ENCODE measurements at places on chromosomes 1 and 21. TPM values are rescaled to one million over a fixed set of nuclear protein-coding genes. Genes with fewer than 3 reads are reported as not detected.
A peak's percentile ranks its signal among the peaks of the same experiment; 100 is the strongest.

DNA sequence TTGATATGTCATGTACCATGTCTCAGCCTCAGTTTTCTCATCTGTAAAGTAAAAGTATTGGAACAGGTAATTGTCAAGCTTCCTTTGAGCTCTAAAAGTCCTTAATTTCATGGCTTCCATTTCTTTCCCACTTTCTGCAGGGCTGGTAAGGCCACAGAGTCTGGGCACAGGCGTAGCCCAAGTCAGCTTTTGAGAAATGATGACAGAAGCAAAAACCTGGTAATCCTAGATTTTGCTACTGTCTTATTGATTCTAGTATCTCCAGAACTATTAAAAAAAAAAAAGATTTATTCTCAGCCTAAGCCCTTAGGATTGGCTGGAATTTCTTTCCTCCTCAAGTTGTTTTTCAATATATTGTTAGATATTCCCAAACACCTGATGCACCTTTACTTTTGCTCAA, 31.3 kb downstream of the PLXNA2 start:
- DNase-seq: no peak

DNA sequence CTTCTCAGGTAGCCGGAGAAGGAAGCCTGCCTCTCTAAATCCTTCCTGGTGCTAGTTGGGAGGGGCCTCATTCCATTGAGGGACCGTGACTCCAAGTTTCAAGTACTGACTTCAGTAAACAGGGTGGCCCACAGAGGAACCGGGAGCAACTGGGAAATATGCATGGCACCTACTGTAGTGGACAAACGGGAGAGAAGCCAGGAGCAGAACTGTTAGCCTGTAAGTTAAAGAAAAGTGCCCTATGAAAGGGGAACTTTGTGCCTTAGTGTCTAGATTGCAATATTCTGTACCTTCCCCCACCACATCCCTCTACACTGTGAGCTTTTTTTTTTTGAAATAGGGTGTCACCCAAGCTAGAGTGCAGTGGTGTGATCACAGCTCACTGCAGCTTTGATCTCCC, 33.2 kb upstream of the KANK4 start:
- DNase-seq: no peak

- DNase-seq: peak; percentile 47
These were observed at the start of gene GIPC2 for GRCh38 chr1:78045926-78046778. Gene GIPC2 (plus strand): TSS chr1:78045966. CDS start chr1:78046095, 129 bp downstream.

GRCh38 chr1:206774093-206774492, 1.8 kb upstream of the IL10 start:
- no peak for DNase-seq

DNA sequence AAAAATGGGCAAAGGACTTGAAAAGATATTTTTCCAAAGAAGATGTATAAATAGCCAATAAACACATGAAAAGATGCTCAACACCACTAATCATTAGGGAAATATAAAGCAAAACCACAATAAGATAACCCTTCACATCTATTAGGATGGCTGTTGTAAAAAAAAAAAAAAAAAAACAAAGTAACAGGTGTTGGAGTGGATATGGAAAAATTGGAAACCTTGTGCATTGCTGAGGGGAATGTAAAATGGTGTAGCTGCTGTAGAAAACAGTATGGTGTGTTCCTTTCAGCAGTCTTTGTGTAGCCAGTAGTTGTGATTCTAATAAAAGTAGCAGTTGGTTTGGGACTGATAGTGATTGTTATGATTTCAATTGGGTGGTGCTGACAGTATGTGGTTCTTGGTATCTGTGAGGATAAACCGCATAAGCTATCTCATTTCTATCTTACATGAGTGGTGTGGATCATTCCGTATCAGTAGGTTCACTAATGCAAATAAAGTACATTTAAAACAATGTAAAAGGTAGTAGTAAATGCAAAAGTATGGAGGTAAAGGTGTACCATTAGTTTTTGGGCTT, 19.9 kb downstream of the MAN1A2 start:
- DNase-seq: no peak

GRCh38 chr1:236868625-236869467, 73.8 kb downstream of the MTR start:
- DNase-seq: peak; percentile 80

GRCh38 chr1:215911406-215911968, 344.4 kb downstream of the KCTD3 start:
- no peak for DNase-seq

- DNase-seq: no peak
These were observed 399.5 kb downstream of the MATN1 start for GRCh38 chr1:30323841-30324240.

GRCh38 chr1:182725259-182726255, 41.2 kb upstream of the RGS8 start:
- DNase-seq: peak; percentile 34

DNA sequence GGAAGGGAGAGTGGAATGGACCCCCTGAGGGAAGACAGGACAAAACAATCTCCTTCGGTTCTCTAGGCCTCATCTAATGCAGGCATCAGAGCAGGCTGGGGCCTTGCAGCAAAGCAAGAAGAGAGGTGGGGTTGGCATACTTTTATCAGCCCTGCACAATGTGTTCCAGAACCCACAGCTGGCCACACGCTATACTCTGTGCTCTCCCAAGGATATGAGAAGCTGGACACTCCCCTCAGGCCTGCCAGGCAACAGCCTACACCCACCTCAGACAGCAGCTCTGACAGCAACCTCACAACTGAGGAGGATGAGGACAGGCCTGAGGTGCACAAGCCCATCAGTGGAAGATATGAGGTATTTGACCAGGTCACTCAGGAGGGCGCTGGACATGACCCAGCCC, 27.3 kb downstream of the LY9 start:
- DNase-seq: no peak

- no peak for DNase-seq
These were observed 38.6 kb upstream of the ETS2 start for GRCh38 chr21:38766987-38767722.

DNA sequence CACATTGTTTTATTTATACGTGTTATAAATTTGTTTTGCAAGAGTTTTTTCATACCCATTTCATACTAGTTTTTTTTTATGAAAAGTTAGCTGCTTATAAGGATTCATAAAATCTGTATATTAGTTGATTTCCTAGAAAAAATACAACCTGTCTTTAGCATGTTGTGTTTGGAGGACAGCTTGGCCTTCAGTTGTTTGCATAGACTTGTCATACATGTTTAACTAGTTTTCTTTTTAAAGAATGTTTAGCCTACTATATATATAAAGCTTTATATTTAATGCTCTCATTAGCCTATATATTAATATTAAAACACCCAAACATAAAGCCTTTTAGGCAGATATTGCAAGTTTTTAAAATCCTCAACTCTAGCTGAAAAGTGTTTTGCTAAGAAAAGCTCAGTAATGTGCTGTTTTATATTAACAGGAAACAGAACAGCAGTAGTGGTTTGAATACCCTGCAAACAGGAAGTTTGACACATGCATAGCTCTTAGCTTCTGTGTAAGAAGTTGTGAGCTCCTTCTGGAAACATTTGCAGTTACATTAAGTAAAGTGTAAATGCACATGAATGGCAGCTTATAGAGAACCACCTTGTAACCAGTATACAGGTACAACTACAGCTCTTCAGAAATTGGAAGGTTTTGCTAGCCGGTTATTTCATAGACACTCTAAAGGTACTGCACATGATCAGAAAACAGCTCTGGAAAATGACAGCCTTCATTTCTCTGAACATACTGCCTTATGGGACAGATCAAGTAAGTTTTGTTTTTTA, at the start of gene PRKACB:
PRKACB (plus strand) TSS at position 476 of the 770 bp plus-strand sequence; CDS start at position 567, 91 bp downstream.
- DNase-seq: peak; percentile 57

GRCh38 chr1:50858761-50859160, 101.3 kb downstream of the FAF1 start:
- DNase-seq: no peak

DNA sequence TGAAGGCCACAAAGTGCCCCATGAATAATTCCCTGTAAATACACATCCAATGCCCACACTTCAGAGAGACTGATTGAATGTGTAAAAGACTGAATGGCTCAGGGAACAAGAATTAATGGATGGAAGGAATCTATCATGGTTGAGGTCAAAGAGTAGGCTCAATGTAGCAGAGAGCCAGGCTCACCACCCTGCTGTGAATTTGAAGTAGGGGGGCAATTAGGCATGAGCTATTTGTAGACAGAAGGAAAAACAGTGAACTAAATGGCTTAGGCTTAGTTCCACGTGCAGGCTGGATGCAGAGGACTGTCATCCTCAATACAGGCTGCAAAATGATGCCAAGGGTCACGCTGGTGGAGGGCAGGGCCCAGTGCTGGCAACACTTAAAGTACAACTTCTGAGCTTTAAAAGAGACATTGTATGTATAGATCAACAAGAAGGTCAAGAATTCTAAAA, 22.9 kb upstream of the IGSF3 start:
- DNase-seq: no peak

GRCh38 chr1:109931911-109932636, 21.4 kb downstream of the CSF1 start:
- DNase-seq: no peak

DNA sequence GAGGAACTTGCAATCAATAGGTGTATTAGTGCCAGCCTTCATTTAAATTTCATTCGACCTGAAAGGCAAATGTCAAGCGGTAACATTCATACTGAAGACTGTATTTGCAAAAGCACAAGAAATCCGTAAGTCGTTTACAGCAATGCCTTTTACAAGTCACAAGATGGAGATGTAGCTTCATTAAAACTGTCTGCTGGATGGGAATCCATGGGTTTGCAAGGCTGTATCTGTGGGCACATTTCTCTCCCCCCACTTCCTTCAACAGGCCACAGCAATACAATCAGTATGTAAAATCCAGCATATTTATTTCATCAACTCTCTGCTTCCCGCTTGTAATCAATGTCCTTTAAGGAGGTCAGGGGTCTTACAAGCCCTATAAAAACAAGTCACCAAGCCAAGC, 147.1 kb downstream of the SLC45A1 start:
- DNase-seq: peak; percentile 56

DNA sequence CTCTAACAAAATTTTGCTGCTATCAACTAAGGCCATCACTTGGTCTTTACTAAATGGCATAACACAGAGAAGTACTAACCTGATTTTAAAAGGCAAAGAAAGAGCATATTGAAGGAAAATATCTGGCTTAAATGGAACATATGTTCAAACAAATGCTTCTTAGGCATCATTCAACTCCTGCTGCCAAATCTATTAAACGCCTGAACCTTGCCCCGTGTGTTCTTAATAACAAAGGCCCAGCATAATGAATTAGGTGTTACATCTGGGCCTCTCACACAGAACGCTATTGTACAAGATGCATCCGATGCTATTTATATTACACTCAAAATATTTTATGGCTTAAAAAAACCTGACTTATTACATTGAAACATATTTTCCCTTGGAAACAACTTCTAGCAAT, 48.4 kb downstream of the B3GALNT2 start:
- DNase-seq: no peak

GRCh38 chr1:58585581-58586151, 8.6 kb upstream of the TACSTD2 start:
- DNase-seq: no peak

- DNase-seq: no peak
These were observed 85.3 kb downstream of the SCCPDH start for GRCh38 chr1:246809473-246809872.

DNA sequence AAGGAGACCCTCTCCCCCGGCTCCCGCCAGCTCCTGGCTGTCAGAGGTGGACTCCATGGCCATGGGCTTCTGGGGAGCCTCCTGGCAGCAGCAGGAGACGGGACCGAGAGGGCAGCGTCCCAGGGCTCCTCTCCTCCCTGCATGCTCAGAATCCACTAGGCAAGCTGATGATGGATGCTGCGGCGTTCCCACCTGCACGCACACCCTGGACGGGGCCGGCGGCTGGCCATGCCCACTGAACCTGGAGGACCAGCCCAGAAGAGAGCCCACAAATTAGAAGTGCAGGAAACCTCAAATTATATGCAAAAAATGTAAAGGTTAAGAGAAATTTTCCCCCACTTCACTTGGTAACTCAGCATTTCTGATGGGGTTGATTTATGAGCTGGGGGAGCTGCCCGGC, 77.3 kb upstream of the ARHGEF16 start:
- DNase-seq: no peak

DNA sequence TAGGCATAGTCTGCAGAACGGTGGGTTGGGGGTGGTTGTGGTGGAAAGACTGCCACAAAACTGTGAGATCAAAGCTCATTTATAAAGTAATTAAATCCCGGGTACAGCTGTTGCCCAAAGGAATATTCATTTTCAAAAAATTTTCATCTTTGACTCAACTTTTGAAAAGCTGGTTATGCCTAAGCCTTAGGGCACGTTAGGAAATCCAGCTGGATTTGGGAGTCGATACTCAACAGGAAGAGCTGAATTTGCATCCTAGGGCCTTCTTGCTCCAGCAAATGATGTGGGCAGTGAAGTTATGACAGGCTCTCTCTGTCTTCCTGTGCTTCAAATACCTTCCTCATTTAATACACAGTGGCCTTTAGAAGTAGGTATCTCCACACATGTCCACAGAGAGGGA, 31.7 kb downstream of the ZP4 start:
- no peak for DNase-seq

DNA sequence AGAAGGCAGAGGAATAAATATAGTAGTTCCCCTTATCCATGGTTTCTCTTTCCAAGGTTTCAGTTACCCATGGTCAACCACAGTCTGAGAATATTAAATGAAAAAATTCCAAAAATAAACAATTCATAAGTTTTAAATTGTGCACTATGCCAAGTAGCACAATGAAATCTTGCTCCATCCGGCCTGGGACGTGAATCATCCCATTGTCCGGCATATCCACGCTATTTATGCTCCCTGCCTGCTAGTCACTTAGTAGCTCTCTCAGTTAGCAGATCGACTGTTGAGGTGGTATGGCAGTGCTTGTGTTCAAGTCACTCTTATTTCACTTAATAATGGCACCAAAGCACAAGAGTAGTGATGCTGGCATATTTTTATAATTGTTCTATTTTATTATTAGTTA, 58.6 kb upstream of the ARHGAP29 start:
- no peak for DNase-seq

DNA sequence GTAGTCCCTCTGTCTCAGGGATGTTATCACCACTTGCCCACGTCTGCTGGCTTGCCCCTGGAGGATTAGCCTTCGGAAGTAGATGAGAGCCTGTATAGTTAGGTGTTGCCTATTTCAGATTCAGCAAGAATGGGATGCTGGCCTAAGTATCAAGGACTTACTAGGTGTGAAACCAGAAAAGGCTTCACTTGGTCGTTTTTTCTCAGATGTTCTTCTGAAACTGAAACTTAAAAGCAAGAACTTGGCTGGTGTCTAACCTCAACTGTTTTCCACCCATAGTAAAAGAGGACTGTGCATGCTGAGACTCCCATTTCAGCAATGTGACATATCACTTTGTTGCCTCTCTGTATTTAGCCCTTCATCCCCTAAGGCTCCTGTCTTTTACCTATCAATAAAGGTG, 67.0 kb upstream of the LRRC53 start:
- DNase-seq: no peak

GRCh38 chr1:211910113-211910884, 79.7 kb upstream of the LPGAT1 start:
- no peak for DNase-seq

Gene OR2AK2
- not detected for total RNA-seq

Gene CD5L
- total RNA-seq: not detected

Gene SELL
- total RNA-seq: not detected

Gene MAGI3
- total RNA-seq: 11.0 TPM

Gene LAD1
- 8.4 TPM for total RNA-seq

Gene MX2
- 2.3 TPM for total RNA-seq

Gene EPHA2
- 21.6 TPM for total RNA-seq

Gene CFHR5
- total RNA-seq: 0.39 TPM
